ENCODE measurements at places on chromosomes 3 and 15.

- DNase-seq = no peak
Observed at GRCh38 chr15:74240897-74241614, 4.9 kb downstream of the CCDC33 start.

DNA sequence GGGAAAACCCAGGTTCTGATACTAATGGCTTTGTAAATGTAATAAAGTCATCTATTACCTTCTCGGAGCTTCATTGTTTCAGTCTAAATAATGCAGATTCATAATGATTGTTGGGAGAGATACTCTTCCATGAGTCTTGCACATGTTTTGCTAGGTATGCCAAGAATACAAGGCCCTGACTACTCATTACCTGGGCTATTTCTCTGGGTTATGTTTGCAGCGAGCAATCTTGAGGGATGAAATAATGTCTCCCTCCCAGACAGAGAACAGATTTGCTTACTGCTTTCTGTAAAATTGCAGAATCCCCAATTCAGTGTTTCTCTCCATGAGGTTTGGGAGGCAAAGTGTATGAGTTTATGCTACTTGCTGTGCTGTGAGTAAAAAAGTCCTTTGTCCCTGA, 6.2 kb upstream of the CLASP2 start:
- no peak for DNase-seq

- no peak for DNase-seq
Observed at GRCh38 chr3:61562042-61562720, 810 bp downstream of the PTPRG start.

GRCh38 chr3:190972840-190973270, 110.4 kb upstream of the GMNC start:
- no peak for DNase-seq

DNA sequence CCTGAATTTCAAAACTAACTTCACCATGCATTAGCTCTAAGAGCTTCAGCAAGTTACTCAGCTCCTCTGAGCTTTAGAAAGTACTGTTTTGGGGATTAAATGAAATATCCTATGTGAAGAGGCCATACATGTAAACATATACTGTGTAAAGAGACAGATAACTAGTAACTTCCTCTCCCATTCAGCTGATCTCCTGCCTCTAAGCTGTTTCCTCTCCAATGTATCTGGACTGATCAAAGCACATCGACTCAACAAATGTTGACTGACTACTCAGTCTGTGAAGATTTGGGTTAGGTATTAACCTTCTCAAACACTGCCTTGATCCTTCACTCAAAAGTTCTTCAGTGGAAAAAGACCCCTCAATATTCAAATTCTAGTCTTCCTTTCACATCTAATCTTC, 82.0 kb downstream of the BOC start:
- DNase-seq = no peak

GRCh38 chr3:193796089-193796488, 203.1 kb downstream of the OPA1 start:
- no peak for DNase-seq

DNA sequence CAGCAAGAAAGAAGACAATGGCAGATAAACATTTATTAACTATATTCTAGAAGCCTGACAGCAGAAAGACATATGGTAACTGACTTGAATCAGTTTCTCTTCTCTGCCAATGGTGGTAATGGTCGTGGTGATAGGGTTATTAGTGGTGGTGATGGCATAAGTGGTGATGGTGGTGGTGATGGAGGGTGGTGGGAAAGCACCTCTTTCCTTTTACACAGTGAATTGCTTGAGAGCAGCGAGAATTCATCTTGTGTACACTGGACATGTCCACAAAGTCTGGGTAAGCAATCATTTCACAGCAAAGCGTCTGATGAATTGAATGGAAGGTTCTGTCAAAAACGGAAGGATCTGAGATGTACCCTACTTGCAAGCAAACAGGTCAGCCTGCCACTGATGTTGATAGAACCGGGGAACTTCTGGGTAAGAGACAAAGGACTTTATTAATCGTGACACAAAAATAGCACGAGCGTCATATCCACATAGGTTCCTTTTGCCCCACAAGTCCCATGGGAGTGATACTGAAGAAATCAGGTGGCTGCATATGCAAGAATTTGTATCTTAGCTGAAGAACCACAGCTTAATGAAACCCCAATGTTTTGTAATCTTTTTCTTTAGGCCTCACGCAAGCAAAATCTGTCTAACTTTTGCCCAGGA, 23.5 kb upstream of the TBC1D5 start:
- DNase-seq = no peak

DNA sequence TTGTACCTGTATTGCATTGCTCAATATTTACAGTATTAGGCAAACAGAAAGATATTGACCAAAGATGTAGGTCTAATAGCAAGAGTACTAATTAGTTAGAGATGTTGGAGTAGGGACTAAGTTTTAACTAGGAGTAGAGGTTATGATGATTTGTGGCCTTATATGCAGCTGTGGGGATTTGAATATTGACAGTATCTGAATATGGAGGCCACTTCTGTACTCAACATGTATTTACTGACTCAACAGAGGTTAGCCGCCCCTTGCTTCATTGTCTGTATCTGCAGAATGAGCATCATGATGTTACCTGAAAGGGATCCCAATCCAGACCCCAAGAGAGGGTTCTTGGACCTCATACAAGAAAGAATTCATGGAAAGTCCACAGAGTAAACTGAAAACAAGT, 49.6 kb upstream of the LRTM1 start:
- DNase-seq = no peak

DNA sequence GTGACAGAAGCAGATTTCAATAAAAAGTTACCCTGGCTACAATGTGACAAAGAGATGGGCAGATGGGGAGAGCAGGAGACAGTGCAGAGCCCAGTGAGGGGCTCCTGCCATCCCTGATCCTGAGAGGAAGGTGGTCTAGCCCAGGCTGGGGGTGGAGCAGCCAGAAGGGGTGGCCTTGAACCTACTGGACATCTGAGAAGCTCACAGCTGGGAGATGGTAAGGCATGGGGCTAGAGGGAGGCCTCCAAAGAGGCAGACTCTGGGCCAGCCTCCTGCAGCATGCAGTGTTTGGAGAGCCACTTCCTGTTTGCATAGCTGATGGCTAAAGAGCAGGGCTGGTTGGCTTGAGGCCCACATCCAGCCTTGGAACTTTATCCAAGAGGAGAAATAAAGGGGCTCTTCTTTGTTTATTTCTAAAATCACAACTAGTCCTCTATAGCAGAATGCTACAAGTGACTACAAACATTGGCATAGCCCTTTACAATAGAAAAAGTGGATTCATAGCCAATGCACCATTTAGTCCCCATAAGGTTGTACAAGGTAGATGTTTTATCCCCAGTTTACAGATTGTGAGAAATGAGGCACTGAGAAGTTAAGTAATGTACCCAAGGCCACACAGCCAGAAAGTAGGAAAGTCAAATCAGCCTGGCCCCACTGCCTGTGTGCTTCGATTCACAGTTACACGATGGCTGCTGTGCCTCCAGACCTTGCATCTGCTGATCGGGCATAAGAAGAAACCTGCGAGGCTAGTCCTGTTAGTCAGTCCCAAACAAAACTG, 4.6 kb downstream of the EFCC1 start:
- DNase-seq = no peak

GRCh38 chr3:160482796-160483195, 33.2 kb upstream of the TRIM59 start:
- no peak for DNase-seq

DNA sequence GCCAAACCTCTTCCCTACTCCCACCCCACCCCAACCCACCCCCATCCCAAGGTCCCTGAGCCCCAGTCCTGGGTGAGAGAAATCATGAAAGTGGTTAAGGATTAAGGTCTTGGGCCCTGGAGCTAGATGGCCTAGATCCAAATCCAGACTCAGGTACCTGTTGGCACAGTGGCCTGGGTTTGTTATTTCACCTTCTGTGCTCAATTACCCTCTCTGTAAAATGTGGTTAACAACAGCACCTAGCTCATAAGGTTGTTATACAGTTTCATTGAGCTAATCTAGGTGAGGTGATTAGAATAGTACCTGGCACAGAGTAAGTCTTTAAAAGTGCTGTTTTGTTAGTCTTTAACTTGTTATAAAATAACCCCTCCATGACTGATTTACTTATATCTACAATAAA, 6.4 kb upstream of the SNUPN start:
- no peak for DNase-seq

- no peak for DNase-seq
Observed at GRCh38 chr15:73617913-73618312, 15.3 kb downstream of the NPTN start.

DNA sequence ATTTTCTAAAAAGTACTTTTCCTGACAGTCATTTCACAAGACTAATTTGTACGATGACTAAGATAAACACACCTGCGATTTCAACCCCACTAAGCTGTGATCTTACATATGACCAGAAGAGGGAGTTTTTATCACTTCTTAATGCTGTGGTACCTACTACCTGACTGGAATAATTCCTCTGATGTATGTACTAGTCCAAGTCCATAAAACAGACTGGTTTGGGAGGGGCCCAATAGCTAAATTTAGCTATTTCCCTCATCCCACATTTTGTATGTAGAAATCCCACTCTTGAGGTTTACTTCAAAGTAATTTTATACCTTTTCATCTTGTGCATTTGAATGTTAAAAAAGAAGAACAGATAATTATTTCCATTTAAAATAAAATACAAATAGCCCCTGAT, 49.7 kb upstream of the SCAANT1 start:
- no peak for DNase-seq

GRCh38 chr15:84034578-84035398, 200.8 kb upstream of the GOLGA6L4 start:
- DNase-seq = no peak

DNA sequence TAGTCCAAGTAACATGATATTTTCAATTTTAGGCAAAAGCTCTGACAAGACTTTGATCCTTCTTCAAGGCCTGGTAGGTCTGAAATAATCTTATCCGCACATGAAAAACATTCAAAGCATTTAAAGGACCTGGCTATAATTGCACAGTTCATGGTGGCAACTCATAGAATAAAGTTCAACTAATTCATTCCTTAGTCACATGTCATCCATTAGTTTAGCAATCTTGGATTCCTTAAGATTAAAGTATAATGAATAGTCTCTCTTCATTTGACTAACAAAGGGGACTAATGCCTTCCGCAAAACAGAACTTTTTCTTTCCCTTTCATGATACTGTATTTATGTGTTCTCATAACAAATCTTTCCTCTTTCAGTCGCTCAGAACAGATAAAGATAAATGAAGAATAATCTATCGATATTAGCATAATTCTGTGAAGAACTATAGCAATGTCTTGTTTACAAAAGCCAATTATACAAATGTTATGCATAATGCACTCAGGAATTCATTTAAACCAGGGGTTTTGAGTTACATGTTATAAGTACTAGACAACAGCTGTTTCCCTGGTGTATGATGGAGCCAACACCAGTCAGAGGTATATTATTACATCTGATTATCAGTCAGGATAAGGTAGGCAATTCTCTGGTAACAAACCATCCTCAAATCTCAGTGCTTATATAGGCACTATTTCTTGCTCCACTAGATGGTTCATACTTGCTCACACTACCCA, 172.5 kb downstream of the POTEB3 start:
- no peak for DNase-seq

- no peak for DNase-seq
Observed at GRCh38 chr15:70268698-70269251, 171.1 kb upstream of the TLE3 start.

- no peak for DNase-seq
Observed at GRCh38 chr3:101676216-101676764, 642 bp downstream of the ZBTB11 start.

DNA sequence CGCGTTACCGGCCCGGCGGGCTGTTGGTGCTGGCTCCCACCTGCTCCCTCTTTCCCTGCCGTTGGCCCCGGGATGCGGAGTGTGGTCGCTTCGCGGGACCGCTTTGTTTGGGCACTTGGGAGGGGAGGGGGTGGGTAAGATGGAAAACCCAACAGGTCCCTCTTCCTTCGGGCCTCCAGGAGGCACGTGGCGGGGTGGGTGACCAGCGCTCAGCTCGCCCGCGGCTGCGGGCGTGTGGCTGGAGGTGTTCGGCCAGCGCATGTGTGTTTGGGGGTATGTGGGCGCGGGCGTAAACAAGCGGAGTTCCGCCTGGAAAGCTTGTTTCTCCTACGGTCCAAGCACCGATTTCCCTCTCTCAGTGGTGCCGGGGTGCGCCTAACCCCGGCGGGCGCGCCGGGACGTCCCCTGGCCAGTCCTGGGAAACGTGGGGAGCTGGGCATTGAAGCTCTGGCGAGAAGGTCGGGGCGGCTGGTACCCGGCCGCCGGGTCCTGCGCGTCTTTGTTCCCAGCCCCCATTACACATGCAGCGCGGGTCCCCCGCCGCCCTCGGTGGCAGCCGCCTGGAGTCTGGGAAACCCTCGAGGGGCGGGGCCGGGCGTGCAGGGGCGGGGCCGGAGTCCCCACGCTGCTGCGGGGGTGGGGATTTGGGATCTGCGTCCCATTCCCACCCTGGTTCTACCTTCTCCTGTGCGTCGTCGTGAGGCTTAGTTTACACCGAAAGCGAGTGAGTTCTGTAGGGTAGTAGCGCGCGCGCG, 1.4 kb downstream of the ACVR2B start:
- no peak for DNase-seq

DNA sequence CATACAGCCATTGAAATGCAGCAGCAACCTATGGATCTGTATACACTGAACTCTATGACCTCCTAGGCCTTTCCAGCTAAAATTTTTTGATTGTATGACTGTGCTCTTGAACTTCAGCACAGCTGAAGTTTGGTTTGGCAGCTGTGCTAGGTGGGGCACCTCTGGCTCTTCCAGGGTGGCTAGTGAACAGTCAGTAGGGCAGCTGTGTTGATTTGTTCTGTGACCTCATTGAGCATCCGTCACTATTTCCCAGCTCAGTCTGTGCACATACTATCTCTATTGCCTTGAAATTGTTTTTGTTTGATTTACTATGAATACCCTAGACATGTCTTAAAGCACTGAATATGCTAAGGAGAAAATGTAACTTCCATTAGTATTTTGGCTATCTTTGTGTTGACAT, 363.2 kb upstream of the NAALADL2 start:
- DNase-seq = no peak

- no peak for DNase-seq
Observed at GRCh38 chr3:38532529-38532928, 36.4 kb downstream of the EXOG start.

DNA sequence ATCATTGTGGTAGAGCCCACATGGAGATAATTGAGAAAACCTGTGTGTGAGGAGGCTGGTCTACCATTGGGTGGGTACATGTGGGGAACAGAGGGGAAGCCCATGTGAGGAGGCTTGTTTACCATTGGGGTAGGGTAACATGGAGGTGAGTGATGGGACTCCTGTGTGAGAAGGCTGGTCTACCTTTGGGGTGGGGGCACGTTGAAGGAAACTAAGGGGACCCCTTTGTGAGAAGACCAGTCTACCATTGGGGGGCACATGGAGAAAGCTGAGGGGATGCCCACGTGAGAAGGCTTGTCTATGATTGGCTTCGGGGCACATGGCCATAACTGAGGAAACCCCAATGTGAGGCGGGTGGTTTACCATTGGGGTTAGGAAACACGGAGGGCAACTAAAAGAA, 158.5 kb downstream of the FBLN2 start:
- no peak for DNase-seq

- DNase-seq = no peak
Observed at GRCh38 chr15:51677021-51677420, 4.3 kb upstream of the SCG3 start.

GRCh38 chr3:76044601-76045600, 259.6 kb upstream of the ZNF717 start:
- DNase-seq = no peak
